Large intestine (tissue), 12 donors: ENCODE measurements at places on chromosomes 3 and 15. TPM values are rescaled to one million over a fixed set of nuclear protein-coding genes. Genes with fewer than 3 reads are reported as not detected.

The PRR23E gene
- not detected for polyA plus RNA-seq

The ARHGEF26 gene
- 12.6 TPM for polyA plus RNA-seq

The RARRES1 gene
- polyA plus RNA-seq: 111 TPM

The GPR27 gene
- polyA plus RNA-seq: 2.6 TPM

The GPR160 gene
- polyA plus RNA-seq: 169 TPM

GRCh38 chr15:95503640-95504225 is 826.8 kb upstream of the NR2F2 start:
- no peak for DNase-seq
- no peaks in the 10 kb centered on the region for H3K27me3 ChIP-seq
- H3K36me3 ChIP-seq: no peaks in the 10 kb centered on the region
- H3K27ac ChIP-seq: no peak overlapping the region

- no peak overlapping the region for H3K4me3 ChIP-seq
- H3K27me3 ChIP-seq: peaks cover 6% of the 10 kb centered on the region
- H3K27ac ChIP-seq: no peak overlapping the region
- DNase-seq: no peak
Measured at GRCh38 chr3:52246728-52247408, 1.3 kb downstream of the PPM1M start.

- H3K27me3 ChIP-seq: no peaks in the 10 kb centered on the region
- no peak for DNase-seq
- H3K4me1 ChIP-seq: peaks cover 15% of the 10 kb centered on the region
- H3K36me3 ChIP-seq: no peaks in the 10 kb centered on the region
Measured at GRCh38 chr15:64045101-64045435, 1.2 kb downstream of the DAPK2 start.

GRCh38 chr15:32718821-32719716 is 1.3 kb downstream of the GREM1 start:
- H3K4me3 ChIP-seq: peak overlapping the region; percentile 39
- peaks cover 70% of the 10 kb centered on the region for H3K27me3 ChIP-seq
- no peaks in the 10 kb centered on the region for H3K36me3 ChIP-seq
- no peak for DNase-seq
- H3K27ac ChIP-seq: no peak overlapping the region
- peaks cover 5% of the 10 kb centered on the region for H3K4me1 ChIP-seq

DNA sequence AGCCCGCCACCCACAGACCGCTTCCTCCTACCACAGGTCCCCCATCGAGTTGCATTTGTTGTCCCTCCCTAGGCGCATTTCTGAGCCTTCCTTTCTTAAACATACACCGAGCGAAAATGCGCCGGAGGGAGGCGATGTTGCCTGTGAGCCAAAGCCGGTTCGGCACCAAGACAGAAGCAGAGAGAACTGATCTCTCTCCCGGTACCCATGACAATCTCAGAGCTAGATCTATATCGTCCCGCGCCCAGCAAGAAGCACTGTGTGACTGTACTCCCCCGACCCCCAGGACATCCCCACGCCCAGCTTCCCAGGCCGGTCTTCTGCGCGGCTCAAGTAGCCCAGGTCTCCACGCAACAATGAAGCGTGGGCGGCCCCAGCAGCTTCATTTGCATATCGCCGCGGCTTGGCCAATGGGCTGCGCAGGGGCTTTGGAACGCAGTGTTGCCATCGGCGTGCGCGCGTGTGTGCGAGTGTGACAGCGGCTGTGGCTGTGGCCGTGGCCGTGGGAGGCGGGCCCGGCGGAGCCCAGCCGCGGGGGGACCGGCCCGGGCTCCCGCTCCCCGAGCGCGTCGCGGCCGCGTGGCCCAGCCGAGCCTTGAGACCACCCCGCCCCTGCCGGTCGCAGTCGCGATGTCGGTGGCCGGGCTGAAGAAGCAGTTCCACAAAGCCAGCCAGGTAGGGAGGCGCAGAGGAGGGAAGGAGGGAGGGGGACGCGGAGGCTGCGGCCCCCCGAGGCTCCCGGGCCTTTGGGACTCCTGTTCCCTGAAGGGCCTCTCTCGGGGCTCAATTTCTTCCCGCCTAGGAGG is at the start of gene SH3GL3:
Gene SH3GL3 (plus strand): TSS at position 438 of the 806 bp plus-strand sequence. CDS start 193 bp downstream, at position 631.
- DNase-seq: peak; percentile 63
- no peak within 1 kb of the TSS for H3K27ac ChIP-seq
- H3K4me1 ChIP-seq: no peaks in the 10 kb centered on the region

DNA sequence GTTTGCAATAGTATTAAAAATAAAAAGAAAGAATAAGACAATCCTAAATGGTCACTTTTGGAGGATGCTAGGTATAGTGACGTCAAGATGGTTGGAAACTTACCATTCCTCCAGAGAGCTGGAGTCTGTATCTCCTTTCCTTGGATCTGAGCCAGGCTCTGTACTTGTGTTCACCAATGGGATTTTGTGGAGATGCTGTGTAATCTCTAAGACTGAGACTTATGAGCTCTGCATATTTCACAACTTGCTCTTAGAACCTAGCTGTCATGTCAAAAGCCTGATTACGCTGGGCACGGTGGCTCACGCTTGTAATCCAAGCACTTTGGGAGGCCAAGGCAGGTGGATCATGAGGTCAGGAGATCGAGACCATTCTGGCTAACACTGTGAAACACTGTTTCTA is 126.8 kb upstream of the CLSTN2 start:
- DNase-seq: peak; percentile 49
- H3K4me1 ChIP-seq: peaks cover 26% of the 10 kb centered on the region
- peaks cover 7% of the 10 kb centered on the region for H3K27me3 ChIP-seq
- no peak overlapping the region for H3K4me3 ChIP-seq

GRCh38 chr3:79086514-79086913 is 681.3 kb downstream of the ROBO1 start:
- no peak overlapping the region for H3K27ac ChIP-seq
- H3K27me3 ChIP-seq: no peaks in the 10 kb centered on the region
- DNase-seq: peak; percentile 8
- no peaks in the 10 kb centered on the region for H3K4me1 ChIP-seq
- no peak overlapping the region for H3K4me3 ChIP-seq
- H3K36me3 ChIP-seq: no peaks in the 10 kb centered on the region

GRCh38 chr3:58899159-58899952 is 150.5 kb downstream of the CFAP20DC start:
- no peak overlapping the region for H3K27ac ChIP-seq
- H3K36me3 ChIP-seq: no peaks in the 10 kb centered on the region
- H3K4me1 ChIP-seq: no peaks in the 10 kb centered on the region

GRCh38 chr15:36877796-36878683 is 222.3 kb downstream of the MEIS2 start:
- no peaks in the 10 kb centered on the region for H3K36me3 ChIP-seq
- H3K27me3 ChIP-seq: peaks cover 72% of the 10 kb centered on the region
- H3K4me3 ChIP-seq: no peak overlapping the region
- DNase-seq: no peak
- H3K27ac ChIP-seq: no peak overlapping the region

- H3K4me3 ChIP-seq: no peak overlapping the region
- no peaks in the 10 kb centered on the region for H3K36me3 ChIP-seq
- no peak for DNase-seq
Measured at GRCh38 chr3:100440895-100441294, 39.6 kb downstream of the LNP1 start.

DNA sequence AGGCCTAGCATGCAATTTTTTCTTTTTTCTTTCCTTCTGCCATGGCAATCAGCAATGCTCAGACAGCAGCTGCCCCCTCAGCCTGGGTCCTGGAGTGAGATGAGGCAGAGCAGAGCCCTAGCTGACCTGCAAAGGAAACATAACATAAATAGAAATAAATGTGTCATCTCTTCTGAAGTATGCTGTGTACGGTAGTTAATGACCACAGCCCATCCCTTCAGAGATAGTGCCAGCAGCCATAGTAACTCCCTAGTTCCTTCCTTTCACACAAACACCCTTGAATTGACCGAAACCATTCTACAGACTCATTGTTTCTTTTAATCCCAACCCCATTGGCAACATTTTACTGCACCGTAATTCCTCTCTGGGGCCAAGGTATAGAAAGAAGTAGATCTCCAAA is 8.4 kb upstream of the CD47 start:
- H3K4me3 ChIP-seq: no peak overlapping the region
- no peaks in the 10 kb centered on the region for H3K36me3 ChIP-seq
- no peak overlapping the region for H3K27ac ChIP-seq
- no peaks in the 10 kb centered on the region for H3K27me3 ChIP-seq
- peaks cover 12% of the 10 kb centered on the region for H3K4me1 ChIP-seq

- DNase-seq: peak; percentile 8
- H3K27ac ChIP-seq: peak overlapping the region; percentile 30
- no peak overlapping the region for H3K4me3 ChIP-seq
- H3K36me3 ChIP-seq: peaks cover 3% of the 10 kb centered on the region
Measured at GRCh38 chr3:31613177-31613576, 80.5 kb downstream of the STT3B start.

GRCh38 chr3:51380601-51381332 is 4.3 kb upstream of the MANF start:
- H3K4me3 ChIP-seq: no peak overlapping the region
- H3K36me3 ChIP-seq: no peaks in the 10 kb centered on the region
- peaks cover 9% of the 10 kb centered on the region for H3K4me1 ChIP-seq
- H3K27me3 ChIP-seq: no peaks in the 10 kb centered on the region

DNA sequence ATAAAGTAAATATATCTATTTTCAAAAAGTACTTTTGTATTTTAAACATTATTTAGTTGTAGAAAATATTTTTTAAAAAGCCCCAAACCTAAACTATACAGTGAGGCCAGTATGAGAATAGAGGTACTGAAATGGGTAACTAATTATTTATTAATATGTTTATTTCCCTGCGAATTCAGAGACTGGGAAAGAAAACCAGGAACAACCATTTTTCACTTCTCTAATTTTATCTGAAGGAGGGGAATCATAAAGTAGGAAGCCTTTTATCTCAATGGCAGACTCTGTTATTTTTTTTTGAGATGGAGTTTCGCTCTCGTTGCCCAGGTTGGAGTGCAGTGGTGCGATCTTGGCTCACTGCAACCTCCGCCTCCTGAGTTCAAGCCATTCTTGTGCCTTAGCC is 63.6 kb upstream of the TRAK1 start:
- no peak for DNase-seq
- no peak overlapping the region for H3K4me3 ChIP-seq
- H3K4me1 ChIP-seq: peaks cover 16% of the 10 kb centered on the region
- no peaks in the 10 kb centered on the region for H3K36me3 ChIP-seq

DNA sequence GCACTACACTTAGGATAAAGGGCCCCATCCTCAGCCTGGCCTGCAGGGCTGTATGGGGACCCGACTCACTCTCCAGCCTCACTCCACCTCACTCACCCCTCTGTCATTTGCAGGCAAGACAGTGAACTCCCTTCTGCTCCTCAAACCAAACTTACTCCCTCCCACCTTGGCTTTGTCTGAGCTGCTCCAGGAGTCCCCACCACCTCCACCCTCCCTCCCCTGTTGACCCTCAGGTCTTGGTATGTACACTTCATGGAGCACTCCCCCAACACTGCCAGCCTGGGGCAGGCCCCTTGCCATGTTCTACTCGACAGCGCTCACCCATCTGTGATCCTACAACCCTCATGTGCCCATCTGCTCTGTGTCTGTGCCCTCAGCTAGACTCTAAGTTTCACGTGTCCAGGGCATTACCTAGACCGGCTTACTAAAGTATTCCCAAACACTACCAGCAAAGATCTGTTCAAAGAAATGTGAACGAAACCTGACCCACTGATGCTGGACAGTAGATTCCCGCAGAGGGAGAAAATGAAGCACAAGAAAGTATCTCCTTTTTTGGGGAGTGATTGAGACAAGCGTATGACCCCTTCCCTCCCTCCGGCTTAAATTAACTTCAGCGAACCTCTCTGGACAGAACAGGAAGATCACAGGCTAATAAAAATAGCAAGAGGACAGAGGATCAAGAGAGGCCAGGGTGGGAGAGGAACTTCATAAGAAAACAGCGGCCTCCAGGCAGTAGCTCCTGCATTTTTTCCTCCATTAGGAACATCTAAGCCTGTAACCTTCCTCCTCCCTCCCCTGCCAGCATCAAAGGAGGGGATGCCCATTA is 113.2 kb downstream of the RFTN1 start:
- no peak overlapping the region for H3K27ac ChIP-seq
- H3K4me1 ChIP-seq: no peaks in the 10 kb centered on the region
- no peaks in the 10 kb centered on the region for H3K27me3 ChIP-seq
- no peak overlapping the region for H3K4me3 ChIP-seq
- H3K36me3 ChIP-seq: no peaks in the 10 kb centered on the region

DNA sequence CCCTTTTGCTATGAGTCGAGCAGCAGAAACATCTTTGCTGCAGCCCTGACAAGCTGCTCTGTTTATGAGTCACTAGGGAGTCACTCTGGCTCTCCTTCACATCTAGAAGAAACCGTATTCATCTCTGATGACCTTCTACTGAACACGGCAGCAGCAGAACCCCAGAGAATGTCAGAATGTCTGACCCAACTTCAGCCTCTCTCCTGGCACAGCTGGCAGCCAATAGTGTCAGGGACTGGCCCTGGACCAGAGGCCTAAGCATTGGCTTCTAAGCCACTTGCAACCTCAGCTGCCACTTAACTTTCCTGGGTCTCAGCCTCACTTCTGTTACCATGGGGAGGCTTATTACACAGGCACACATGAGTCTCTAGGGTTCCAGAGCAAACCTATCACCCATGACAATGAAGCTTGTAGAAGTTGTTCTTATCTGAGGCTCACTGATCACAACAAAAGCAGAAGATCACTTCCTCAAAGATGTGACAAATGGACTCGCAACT is 184.1 kb upstream of the TLE3 start:
- no peak for DNase-seq
- H3K36me3 ChIP-seq: no peaks in the 10 kb centered on the region
- H3K4me1 ChIP-seq: no peaks in the 10 kb centered on the region
- peaks cover 2% of the 10 kb centered on the region for H3K27me3 ChIP-seq
- no peak overlapping the region for H3K27ac ChIP-seq

DNA sequence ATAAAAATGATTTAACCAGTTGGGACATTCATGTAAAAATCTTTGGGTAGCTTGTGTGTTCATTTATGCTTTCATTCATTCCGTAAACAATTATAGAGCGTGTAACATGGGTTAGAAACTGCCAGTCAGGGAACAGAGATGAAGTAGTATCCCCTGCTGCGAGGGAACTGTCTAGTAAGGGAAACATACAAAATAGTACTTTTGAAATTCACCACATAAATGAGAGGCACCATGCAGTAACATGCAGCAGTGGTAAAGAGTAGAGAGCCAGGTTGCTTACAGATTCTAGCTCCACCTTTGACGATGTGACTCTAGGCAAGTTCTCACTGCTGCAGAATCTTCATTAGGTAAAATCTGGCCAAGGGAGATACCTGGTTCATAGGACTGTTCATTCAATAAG is 938 bp downstream of the DZIP3 start:
- H3K4me3 ChIP-seq: peak overlapping the region; percentile 84
- no peak overlapping the region for H3K27ac ChIP-seq
- H3K27me3 ChIP-seq: no peaks in the 10 kb centered on the region
- no peaks in the 10 kb centered on the region for H3K36me3 ChIP-seq
- peak; percentile 31 for DNase-seq
